Amygdala (tissue), 56 donors: ENCODE measurements at places on chromosomes 16 and 17.

DNA sequence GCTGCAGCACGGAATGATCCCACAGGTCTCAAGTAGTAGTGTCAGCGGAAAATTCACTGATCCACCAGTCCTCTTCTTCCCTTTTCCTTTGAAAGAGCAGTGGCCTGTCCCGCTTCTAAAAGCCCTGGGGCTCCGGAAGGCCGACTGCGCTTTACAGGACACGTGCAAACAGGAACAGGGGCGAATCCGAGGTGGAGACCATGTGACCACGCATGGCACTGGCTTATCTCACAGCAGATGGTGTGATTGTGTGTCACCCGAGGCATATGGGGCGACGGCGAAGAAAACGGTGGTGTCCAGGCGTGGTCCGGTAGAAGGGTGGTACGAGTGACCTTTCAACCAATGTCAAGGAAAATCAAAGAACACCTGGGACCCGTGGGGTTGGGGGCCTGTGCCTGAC, 12.0 kb upstream of the KCNJ18 start:
- no peak for DNase-seq

DNA sequence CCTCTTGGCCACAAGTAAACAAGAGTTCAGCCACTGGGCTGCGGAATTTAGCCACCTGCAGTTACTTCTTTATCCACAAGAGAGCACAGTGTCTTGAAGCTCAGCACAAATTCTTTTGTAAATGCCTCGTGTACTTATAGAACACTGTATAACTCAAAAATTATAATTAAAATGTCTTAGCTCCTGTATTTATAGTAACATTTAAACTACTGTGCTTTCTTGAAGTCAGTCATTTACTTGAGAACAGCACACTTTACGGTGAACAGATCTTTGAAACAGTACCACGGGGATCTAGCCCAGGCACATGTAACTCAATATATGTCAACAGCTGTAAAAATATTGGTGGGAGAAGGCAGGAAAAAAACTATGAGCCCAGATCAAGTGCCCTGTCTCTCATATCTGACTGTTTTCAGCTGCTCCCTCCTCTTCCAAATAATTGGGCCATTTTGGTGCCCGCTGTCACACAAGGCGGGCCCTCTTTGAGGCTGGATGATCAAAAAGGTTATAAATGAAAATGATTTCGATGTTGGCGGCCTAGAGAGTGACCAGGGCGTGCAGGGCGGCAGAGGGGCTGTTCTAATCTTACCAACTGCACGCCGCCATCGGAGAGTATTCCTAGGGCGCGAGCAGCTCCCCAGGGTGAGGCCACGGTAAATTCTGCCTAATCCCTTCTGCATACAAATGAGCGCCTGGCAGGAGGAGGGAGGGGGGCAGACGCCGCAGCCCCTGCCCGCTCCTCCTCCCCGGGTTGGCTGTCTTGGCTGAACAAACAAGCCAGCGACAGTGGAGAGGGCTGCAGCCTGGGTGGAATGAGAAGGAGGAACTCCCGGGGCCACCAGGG, 183.2 kb downstream of the C16orf78 start:
- no peak for DNase-seq

DNA sequence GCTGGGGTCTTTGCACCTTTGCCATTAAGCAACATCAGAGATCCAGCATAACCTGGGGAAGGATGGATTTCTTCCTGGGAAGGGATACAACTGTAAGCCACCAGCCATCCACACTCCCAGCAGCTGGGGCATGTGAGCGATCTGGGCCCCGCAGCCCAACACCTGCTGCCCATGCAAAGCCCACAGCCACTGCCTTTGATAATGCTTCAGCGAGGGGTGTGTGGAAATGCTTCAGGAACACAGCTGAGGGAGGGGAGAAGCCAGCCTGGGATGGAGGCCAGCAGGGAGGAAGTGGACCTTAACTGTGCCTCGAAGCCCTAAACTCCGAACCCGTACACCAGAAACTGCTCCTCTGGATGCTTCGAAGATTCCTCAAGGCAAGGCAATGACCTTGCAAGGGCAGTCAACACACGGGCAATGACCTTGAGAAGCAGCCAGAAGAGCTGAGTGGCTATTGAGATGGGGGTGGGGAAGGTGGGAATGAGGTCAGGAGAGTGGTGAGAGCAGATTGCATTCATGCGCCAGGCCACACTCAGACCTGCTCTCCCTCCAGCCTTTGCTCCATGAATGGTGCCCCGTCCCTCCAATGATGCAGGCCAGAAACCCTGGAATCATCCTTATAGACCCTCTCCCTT, 49.1 kb downstream of the KATNIP start:
- DNase-seq: no peak

DNA sequence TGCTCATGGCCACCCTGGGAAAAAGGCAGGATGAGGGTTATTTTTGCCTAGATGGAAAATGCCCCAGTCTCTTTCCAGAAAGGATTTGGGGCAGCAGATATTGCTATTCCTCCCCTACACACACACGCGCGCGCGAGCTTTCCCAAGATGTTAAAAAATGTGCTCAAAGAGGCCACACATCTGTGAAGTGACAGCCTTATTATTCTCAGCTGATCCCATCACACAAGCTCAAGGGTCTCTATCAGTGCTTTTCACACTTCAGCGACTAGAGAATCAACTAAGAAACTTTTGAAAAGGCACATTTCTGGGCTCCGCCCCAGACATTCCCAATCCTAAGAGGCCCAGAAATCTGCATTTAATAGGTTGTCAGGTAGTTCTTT, 5.7 kb upstream of the RAB5C start:
- no peak for DNase-seq

DNA sequence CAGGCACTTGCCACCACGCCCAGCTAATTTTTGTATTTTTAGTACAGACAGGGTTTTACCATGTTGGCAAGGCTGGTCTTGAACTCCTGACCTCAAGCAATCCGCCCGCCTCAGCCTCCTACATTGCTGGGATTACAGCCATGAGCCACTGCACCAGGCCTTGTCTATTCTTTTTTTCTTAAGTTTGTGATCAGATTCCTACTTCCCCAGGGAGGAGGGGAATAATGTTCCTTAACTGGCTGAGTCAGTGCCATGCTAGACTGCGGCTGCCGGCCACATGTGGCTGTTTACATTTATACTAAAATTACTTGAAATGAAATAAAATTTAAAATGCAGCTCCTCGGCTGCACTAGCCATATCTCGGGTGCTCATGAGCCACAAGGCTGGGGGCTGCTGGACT, 27.8 kb upstream of the USP36 start:
- DNase-seq: no peak

DNA sequence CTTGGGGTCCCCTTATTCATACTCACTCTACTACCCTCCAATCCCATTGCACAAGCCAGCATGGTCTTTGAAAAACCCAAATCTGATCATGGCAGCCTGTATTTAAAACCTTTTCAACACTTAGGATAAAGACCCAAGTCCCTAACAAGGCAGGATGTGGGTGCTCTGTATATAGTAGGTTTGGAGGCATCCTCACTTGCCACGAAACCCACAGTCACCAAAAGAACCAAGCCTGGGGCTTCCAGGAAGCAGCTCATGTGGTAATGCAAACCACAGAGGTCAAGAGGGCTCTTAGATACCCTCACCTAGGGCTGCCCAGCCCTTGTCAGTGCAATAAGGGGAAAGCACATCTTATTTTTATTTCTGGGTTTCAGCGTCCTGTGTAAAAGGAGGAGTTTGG, 218.6 kb upstream of the ASIC2 start:
- no peak for DNase-seq

GRCh38 chr16:67430977-67431774, at the start of gene HSD11B2:
HSD11B2 (plus strand) TSS chr16:67431121; CDS start chr16:67431249, 128 bp downstream.
- DNase-seq: no peak

DNA sequence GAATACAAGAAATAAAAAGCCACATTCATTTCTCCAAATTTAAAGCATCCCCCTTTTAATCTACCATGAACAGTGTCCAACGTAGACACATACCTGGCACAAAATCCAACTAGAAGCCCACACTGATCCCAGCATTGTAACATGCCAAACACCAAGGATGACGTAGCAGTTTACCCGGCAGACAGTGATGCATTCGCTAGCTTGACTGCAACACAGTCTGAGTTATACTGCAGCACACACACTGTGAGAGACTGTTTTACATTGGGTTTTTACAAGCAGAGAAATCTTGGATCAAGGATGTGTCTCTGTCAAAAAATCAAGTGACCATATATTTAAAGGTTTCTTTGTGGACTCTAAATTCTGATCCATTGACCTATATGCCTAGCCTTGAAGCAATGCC, 74.5 kb upstream of the C17orf78 start:
- DNase-seq: no peak

DNA sequence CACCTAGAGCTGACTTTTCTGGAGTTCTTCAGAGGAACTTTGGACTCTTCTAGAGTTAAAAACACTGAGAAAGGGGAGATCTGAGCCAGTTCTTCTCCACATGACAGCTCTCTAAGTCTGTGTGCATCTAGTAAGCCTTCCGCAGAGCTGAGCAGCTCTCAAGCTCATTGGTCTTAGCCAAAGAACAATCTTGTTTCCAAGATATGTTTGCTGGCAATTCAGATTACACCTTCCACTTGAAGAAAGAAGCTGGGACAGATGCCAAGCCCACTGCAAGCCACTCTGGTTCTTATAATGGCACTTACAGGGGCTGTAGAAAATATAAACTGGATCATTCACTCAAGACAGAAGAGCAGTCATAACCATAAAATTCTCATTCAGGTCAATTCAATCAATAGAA, 134.1 kb upstream of the TOX3 start:
- no peak for DNase-seq

GRCh38 chr17:9274973-9275372, 253.7 kb downstream of the NTN1 start:
- DNase-seq: no peak

DNA sequence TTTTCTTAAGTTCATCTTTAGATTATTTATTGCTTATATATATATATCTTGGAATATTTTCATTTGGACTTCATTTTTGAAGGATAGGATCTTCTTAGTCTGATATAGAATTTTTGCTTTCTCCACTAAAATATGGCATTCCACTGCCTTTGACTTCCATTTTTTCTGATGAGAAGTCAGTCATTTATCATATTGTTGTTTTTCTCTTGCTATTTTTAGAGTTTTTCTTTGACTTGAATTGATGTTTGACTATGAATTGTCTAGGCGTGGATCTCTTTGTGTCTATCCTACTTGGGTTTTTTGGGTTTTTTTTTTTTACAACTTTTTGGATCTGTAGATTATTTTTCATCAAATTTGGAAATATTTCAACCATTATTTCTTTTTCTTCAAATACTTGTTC, 67.7 kb downstream of the NLK start:
- DNase-seq: no peak

- DNase-seq: no peak
Measured at GRCh38 chr16:29708917-29709600, 30.1 kb downstream of the QPRT start.

DNA sequence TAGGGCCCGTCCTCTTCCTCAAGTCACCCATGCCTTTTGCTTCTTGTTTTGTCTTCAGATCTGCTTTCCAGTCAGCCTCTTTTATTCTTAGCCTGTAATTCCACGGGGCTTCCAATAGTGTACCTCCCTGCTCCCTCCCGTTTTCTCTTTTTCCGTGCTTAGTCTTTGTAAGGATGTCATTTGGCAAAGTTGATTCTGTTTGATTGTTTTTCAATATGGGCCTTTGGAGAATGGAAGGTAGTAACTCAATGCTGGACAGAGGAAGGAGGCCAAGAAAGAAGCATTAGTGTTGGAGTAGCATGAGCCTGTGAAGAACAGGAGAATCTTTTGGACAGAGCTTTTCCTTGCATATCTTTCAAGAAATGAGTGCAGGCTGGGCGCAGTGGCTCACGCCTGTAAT, 6.5 kb downstream of the WWP2 start:
- no peak for DNase-seq
